Activated T-helper 1 cell treated with anti-CD3 and anti-CD28 coated beads, Interleukin-2, amount 50 U/mL, for 16 hours (primary cell): ENCODE measurements at places on chromosomes 7 and 10.

GRCh38 chr7:103387242-103387641 lies 39.8 kb downstream of the PSMC2 start:
- DNase-seq = no peak

DNA sequence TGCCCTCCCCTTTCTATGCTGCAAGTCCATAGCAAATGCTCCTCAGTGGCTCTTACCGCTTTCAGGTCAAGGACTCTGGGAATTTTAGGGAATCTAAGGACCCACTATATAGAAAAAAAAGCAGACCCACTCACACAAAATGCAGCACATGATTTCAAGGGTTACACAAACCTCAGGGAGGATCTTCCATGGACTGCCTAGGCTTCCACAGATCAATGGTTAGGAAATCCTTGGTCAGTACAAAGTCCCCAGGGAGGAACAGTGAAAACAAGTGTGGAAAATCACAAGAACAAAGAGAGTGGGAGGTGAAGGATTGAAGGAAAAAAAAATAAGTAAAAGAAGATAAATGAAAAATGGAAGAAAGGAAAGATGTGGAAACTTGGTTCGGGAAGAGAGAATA lies 188.4 kb downstream of the AHR start:
- DNase-seq = no peak

DNA sequence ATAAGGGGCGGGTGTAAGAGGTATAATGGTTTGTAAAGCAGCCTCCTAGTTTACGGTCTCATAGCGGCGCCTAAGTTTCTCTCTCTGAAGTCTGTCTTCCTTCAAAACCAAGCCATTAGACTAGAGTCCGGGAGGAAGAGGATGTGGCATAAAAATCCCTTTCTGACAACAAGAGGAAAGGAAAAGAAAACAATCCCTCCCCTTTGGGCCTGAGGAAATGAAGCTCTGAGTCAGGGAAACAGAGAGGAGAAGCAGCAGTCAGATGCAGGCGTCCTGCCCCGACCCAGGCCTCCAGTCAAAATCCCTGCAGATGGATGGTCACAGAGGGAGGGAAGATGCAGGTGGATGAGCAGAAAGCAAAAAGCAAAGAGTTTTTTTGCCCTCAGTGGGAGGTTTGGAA lies 23.7 kb downstream of the PARP12 start:
- no peak for DNase-seq

GRCh38 chr7:28811701-28812430 lies 146.3 kb downstream of the TRIL start:
- DNase-seq = no peak

DNA sequence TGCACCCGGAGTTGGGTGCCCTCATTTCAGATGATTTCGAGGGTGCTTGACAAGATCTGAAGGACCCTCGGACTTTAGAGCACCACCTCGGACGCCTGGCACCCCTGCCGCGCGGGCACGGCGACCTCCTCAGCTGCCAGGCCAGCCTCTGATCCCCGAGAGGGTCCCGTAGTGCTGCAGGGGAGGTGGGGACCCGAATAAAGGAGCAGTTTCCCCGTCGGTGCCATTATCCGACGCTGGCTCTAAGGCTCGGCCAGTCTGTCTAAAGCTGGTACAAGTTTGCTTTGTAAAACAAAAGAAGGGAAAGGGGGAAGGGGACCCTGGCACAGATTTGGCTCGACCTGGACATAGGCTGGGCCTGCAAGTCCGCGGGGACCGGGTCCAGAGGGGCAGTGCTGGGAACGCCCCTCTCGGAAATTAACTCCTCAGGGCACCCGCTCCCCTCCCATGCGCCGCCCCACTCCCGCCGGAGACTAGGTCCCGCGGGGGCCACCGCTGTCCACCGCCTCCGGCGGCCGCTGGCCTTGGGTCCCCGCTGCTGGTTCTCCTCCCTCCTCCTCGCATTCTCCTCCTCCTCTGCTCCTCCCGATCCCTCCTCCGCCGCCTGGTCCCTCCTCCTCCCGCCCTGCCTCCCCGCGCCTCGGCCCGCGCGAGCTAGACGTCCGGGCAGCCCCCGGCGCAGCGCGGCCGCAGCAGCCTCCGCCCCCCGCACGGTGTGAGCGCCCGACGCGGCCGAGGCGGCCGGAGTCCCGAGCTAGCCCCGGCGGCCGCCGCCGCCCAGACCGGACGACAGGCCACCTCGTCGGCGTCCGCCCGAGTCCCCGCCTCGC lies at the start of gene EGFR:
Gene EGFR, plus strand, starts transcription at position 657 of the 830 bp plus-strand sequence. CDS start 261 bp downstream, outside the sequence.
- DNase-seq = no peak

GRCh38 chr7:85065306-85065705 lies 121.5 kb downstream of the SEMA3D start:
- no peak for DNase-seq

DNA sequence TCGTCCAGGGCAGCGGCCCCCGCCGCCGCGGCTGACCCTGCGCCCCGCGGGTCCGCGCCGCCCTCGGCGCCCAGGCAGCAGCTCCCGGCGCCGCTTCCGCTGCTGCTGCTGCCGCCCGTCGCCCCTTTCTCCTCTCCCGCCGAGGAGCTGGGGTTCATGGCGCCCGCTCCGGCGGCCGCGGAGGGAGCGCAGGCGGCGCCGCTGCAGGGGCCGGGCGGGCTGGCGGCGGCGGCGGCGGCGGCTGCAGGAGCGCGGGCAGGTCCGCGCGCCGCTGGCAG lies 286 bp downstream of the DGKI start:
- DNase-seq = no peak

GRCh38 chr10:61592581-61592980 lies 70.1 kb upstream of the CABCOCO1 start:
- DNase-seq = no peak

DNA sequence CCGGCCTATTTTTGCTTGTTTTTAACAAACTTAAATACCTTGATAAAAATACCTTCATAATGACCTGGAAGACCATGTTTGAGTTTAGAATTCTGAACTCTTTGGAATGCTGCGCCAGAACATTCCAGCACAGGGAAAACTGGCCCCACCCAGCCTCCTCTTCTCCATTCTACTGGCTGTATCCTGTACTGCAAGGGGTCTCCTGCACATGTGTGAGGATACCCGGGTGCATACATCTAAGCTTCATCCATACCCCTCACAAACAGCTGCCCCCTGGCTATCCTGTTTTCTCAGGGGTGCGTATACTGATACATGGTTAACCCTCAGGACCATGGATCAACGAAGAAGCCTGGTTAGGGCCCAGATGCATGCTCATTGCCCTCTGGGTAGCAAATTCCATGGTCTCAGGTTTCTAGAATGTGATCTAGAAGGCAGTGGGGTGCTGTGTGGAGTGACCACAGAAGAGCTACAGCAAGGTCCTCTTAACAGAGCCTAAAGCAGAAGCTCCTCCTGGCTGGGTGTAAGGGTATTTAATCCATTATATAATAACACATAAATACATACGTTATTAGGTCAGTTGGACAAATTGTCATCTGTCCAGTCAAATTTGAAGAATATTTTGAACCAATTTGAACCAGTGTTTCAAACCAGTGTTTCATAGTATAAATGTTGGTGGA lies 26.1 kb downstream of the HACD1 start:
- no peak for DNase-seq

DNA sequence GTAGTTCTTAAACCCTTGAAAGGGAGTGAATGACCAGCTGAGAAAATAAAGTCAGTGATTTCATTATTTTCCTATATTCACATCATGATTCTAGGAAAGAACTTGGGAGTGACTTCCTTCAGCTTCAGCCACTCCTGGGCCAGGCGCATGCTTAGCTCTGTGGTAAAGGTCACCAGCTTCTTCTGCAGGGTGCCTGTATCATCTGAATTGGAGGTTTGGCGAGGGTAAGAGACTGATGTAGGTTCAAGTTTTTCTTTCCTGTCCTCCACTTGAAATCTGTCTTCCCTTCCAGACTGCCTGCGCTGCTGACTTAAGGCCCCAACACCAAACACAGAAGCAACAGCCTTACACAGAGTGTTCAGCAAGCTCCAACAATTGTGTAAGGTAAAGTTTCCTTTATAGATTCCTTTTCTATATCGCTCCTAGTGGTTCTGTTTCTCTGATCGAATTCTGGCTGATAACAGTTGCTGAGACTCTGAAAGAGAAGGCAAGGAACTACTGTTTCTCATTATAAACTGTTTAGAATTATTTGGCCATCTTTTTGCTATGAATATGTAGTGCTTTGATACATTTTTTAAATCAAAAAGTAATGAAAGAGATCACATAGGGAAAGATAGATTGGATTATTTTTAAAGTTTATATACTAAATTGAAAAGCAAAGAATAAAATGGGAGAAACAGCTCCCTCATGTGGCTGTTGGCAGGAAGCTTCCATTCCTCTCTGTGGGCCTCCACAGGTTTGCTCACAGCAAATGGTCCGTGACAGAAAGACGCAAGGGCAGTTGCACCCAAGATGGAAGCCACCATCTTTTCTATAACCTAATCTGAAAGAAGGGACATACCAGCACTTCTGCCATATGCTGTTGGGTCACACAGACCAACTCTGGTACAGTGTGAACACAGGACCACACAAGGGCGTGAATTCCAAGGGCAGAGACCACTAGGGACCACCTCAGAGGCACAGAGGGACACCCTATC lies 14.0 kb downstream of the GATAD1 start:
- DNase-seq = no peak

DNA sequence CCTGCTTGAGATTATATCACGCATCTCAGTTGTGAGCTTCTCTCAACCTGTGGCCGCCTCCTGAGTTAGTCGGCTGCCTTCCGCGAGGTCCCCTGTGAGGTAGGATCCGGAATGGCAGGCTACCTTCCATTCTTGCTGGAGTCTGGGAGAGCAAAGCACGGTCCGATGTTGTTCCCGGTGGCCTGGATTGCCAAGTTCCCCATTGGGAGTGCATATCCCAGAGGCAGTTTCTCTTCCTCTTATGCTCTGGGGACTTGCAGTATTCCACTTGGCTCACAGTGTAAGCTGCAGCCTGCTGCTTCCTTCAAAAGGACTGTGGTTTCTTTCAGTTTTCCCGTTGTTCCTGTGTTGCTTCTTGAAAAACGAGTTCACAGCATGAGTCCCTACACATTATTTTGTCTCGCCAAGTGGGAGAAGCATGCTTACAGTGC lies 225.4 kb upstream of the ZWINT start:
- DNase-seq = no peak

DNA sequence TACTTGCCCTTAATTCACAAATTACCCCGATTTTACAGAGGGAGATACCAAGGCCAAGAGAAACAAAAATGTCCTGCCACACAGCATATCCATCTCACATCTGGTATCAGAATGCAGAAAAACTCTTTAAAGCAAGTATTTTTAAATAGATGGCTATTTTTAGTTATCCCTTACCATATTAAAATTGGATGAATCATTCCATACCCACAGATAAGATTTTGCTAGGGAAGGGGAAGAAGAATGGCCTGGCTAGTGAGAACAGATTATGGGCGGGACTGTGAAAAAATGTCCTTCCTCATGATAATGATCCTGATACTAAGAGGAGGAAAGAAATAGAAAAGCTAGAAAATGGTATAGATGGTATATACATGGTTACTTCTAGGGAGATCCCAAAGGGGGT lies 80.6 kb upstream of the GATAD1 start:
- DNase-seq = no peak

- DNase-seq = no peak
Measured at GRCh38 chr7:68321076-68321639, 1277.1 kb upstream of the AUTS2 start.
